ENCODE measurements at places on chromosomes 13 and 19.

DNA sequence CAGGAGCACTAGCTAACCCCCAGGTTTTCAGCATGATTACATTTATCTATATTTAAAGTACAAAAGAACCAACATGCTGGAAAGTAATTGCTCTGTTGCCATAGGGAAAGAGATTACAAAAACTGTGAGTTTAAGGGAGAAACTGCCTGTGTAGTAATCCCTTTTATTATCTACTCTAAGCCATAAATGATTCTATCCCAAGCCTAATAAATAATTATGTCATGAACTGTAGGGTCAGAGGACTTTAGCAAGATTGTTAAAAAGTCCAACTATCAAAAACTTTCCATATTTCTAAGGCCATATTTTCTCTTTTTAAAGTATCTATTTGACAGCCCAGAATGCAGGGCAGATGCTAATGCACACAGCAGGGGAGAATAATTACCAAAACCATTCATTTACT is 573.8 kb upstream of the MIR17HG start:
- DNase-seq: no peak

DNA sequence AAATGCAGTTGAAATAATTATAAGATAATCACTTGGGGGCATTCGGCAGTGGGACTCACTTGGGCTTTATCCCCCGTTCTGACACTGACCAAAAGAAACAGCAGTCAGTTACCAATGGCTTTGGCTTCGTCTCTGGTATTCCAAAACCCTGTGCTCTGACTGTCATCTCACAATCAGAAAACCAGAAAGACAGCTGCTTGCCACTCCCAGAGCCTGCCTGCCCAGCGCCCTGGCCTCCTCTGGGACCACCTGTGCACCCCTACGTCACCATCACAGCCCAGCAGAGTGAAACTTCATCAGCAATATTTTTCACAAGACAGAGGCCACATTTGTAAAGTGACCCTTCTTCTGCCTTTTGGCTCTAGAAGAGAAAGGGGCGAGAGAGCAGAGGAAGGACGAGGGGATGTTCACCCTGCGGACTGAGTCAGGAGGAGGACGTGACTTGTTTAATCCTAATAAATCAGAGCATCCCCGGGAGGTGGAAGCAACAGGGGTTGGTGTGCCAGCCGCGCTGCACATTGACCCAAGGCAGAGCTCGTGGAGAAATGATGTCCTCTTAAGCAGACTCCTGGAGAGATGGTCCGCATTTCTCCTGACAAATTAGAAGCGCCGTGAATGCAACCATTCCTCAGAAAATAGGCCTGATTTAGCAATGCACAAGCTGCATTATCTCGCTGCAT is 397.8 kb upstream of the ZNF507 start:
- no peak for DNase-seq

DNA sequence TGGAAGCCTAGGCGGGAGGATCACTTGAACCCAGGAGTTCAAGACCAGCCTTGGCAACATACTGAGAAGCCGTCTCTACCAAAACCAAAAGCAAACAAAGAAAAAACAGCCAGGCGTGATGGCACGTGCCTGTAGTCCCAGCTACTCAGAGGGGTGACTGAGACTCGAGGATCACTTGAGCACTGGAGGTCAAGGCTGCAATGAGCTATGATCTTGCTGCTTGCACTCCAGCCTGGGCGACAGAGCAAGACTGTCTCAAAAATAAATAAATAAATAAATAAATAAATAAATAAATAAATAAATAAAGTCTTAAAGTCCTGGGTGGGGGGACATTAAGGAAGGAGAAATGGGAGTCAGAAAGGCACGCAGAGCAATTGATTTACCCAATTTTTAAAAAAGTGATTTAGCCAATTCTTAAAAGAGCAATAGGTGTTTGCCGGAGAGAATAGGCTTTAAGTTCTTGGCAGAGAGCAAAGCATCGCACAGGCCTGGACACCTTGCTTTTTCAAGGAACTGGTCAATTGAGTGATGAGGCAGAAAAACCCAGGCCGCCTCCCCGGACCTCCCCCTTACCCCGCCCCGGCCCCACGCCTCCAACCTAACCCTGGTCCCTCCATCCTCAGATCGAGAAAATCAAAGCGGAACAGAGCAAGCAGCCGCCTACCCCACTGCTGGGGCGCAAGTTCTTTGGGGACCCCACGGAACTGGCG is 9.5 kb upstream of the SHKBP1 start:
- no peak for DNase-seq

- DNase-seq: peak; percentile 10
Measured at GRCh38 chr19:37551129-37551993, 43.2 kb downstream of the ZNF571 start.

GRCh38 chr19:8074501-8074900 is 21.9 kb downstream of the CCL25 start:
- DNase-seq: no peak

DNA sequence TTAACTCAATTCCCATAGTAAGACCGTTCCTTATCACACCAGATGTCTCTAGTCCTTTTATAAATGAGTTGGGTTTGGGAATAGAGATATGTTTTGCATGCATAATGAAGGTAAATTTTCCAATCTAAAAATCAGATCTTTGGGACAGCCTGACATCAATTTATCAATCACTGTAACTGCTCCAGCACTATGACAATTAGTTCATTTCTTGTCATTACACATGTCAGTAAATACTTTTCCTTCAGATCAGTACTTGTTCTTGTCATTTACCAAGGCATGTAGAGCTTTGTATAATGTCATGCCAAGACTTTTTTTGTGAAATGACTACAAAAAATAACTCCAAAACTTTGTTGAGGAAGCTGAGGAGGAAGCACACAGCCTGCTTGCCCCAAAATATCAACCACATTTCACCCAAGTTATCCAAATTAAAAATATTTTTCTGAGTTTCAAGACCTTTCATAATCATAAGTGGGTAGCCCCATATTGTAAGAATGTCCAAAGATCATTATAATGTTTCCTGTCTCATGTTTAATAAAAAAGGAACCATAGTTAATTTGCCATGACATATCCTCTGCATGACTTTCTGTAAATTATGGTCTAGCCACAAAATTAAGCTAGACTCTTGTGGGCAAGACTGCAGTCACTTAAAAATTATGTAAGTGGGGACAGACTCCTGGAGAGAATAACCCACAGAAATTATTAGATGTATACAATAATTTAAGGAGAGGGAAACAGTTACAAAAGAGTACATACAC is 586.8 kb downstream of the TBC1D4 start:
- DNase-seq: no peak

DNA sequence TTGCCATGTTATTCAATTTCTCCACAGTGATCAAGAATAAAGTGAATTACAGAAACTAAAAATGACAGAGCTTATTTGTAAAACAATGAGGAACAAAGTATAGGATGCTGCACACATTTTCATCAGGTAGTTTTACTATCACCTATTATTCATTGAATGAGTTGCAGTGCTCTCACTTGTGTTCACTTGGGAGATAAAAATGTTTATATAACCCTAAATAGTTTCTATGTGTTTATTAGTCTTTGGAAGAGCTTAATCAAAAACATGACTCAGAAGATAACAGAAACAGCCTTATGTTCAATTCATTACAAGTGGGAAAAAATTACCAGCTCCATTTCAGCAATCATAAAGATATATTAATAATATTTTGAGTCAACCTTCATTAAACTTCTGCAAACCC is 796.2 kb downstream of the SLITRK1 start:
- no peak for DNase-seq

- DNase-seq: no peak
Measured at GRCh38 chr19:16559780-16560276, 12.4 kb downstream of the SLC35E1 start.

- DNase-seq: no peak
Measured at GRCh38 chr13:101727118-101727517, 274.6 kb downstream of the ITGBL1 start.

DNA sequence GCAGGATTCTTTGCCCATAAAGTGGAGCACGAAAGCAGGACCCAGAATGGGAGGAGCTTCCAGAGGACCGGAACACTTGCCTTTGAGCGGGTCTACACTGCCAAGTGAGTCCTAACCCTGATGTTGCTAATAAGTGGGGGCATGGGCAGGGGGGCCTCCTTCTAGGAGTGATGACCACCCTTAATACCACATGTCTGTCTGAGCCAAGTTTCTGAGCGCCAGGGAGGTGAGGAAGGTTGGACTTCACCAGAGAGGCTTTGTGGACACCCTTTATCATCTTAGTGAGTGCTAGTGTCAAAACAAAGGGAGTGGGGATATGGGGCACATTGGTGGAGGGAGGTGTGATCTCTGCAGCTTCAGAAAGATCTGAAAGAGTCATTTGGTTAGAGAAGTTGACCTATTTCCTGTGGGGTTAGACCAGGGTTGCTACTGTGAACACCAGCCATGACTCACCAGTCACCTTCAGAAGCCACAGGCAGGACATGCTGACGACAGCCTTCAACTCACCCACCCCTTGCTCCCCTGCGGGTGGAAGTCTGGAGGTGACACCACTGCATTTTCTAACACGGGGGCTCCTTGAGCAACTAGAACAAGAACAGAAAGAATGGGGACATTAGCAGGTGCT is 8.8 kb downstream of the ALOX5AP start:
- DNase-seq: peak; percentile 76

DNA sequence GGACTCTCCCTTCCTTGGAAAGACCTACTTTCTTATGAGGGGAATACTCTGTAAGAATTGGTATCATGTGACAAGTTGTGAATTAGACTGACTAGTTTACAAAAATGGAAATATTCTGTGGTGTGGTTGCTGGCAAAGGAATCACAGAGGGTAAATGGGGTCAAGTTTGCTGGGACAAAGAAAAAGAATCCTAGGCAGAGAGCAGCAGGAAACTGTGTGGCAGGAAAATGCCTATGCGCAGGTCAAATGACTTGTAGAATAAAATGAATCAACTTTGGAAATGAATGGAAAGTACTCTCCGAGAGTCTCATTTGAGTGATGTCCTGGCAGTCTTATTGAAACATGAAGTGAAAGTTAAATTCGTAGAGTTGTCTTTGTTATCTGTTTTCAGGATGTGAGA is 1250.7 kb downstream of the UQCRFS1 start:
- no peak for DNase-seq

- DNase-seq: no peak
Measured at GRCh38 chr19:34391813-34392212, 12.4 kb upstream of the PDCD2L start.

DNA sequence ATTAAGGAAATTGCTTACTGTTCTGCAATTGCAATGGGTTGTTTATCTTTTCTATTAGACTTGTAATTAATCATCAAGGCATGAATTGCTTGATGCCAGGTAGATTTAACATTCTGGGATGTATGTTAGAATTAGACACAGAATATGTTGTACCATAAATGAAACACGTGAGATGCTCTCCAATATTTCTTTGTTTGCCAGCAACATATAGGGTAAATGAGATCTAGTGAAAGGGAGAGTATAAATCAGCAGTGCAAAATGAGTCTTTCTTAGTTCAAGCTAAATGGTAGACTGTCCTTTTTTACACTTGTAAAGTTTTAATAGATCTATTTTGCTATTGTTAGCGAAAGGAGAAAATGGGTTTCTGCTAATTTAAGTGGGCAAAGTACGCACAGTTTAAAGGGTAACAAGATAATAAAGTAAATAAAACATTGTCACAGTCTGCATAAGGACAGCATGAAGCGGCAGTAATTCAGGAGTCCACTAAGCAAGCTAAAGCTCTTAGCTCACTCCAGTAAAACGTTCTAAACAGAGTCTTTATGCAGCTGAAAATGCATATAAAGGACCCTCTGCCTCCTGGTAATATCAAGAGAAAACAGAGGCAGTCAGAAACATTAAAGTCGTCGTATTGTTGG is 1137.1 kb downstream of the OLFM4 start:
- DNase-seq: no peak

DNA sequence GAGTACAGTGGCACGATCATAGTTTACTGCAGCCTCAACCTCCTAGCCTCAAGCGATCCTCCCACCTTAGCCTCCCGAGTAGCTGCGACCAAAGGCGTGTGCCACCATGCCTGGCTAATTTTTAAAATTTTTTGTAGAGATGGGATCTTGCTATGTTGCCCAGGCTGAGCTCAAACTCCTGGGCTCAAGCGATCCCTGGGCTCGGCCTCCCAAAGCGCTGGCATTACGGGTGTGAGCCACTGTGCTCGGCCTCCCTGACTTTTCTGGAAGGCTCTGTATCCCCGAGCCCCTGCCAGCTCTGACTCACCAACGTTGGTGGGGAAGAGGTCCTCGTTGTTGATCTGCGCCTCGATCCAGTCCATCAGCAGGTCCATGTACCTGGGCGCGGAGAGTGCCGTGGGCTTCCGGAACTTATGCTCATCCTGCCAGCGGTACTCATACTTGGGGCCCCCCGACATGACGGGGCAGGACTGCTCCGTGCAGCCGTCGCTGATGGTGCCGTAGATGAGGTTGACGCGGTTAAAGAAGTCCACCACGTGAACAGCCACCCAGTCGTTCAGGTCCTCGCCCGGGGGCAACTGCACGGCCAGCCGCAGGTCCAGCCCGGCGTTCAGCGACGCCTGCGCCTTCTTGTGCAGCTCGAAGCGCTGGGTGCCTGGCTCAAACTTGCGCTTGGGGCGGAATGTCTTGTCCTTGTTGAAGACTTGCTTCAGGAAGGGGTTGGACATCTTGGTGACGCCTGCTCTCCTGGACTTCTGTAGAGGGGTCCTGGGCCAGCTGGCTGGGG is 18.1 kb downstream of the MOB3A start:
- no peak for DNase-seq

- no peak for DNase-seq
Measured at GRCh38 chr19:33022472-33023116, 42.1 kb downstream of the RHPN2 start.

- no peak for DNase-seq
Measured at GRCh38 chr13:95050800-95051615, 250.2 kb downstream of the ABCC4 start.

DNA sequence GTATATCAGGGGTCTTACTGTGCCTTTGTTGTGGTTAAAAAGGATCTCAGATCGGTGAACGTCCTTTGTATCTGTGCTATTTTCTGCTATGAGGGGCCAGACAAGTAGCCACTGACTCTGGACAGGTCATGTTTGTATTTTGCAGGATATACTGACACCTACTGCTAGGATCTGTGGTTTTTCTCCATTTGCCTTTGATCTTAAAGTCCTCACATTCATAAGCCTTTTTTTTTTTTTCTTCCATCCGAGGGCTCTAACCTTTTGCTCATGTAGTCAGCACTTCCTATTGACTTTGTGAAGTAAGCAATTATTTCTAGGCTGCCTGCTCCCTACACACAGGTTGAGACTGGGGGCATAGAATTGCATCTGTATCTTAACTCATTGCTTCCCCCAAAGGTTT is 106.2 kb downstream of the SLITRK5 start:
- DNase-seq: no peak

- no peak for DNase-seq
Measured at GRCh38 chr13:22017226-22017625, 346.4 kb downstream of the FGF9 start.

GRCh38 chr13:111966933-111967332 is 100.0 kb upstream of the SOX1 start:
- no peak for DNase-seq

DNA sequence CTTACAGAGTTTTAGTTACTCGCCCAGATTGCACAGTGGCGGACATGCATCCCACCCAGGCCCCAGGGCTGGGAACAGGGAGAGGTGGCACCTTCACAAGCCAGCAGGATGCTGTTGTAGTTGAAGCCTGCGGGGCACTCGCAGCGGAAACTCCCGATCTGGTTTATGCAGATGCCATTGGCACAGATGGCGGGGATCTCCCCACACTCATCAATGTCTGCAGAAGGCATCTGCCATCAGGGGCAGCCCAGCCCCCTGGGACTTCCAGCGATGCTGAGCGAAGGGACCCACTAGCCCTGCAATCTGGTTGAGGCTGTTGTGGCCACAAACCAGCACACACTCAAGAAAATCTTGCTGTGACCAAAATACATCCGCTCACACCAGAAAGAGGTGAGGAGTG is 44.6 kb downstream of the CCL25 start:
- DNase-seq: no peak

- DNase-seq: no peak
Measured at GRCh38 chr19:2087621-2088100, 8.5 kb downstream of the MOB3A start.

- no peak for DNase-seq
Measured at GRCh38 chr13:18921063-18921462, 260.6 kb downstream of the TUBA3C start.
